ENCODE measurements at places on chromosomes 3 and 15. TPM values are rescaled to one million over a fixed set of nuclear protein-coding genes. Genes with fewer than 3 reads are reported as not detected.

GRCh38 chr15:64816452-64816851, 9.0 kb downstream of the PIF1 start:
- DNase-seq = no peak

GRCh38 chr3:69115731-69116130, 6.7 kb downstream of the LMOD3 start:
- DNase-seq = no peak

PARP16 gene
- polyA plus RNA-seq = 6.5 TPM

DCLK3 gene
- polyA plus RNA-seq = not detected

DNA sequence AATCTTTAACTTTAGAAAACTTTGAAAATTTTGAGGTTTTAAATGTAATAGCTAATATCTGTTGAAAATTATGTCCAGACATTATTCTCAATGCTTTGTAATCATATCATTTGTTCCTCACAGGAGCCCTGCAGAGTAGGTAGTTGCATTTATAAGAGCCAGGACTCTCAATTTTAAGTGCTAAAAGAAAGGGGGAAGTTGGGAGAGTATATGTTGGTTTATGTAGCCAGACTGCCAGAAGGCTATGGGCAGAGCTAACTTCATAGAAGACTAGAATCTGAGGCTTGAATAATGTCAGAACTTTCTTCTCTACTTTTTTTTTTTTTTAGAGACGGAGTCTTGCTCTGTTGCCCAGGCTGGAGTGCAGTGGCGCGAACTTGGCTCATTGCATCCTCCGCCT, 9.1 kb downstream of the VPS8 start:
- DNase-seq = no peak

DNA sequence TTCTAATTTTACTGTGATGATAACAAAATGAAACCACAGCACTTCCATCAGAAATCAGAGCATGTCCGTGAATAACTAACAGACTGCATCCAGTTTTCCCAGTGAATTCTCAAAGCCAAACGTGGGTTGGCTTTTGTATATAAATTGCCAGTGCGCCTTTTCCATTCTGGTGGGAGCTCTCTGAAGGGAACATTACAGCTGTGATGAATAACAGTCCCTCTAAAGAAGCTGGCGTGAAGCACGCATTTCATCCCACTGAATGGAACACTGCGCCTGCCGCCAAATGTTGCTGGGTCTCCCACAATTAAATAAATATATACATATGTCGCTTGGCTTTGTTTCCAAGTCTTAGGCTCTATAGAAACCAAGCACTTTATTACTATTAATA, 113.0 kb upstream of the PFN2 start:
- peak; percentile 32 for DNase-seq

DNA sequence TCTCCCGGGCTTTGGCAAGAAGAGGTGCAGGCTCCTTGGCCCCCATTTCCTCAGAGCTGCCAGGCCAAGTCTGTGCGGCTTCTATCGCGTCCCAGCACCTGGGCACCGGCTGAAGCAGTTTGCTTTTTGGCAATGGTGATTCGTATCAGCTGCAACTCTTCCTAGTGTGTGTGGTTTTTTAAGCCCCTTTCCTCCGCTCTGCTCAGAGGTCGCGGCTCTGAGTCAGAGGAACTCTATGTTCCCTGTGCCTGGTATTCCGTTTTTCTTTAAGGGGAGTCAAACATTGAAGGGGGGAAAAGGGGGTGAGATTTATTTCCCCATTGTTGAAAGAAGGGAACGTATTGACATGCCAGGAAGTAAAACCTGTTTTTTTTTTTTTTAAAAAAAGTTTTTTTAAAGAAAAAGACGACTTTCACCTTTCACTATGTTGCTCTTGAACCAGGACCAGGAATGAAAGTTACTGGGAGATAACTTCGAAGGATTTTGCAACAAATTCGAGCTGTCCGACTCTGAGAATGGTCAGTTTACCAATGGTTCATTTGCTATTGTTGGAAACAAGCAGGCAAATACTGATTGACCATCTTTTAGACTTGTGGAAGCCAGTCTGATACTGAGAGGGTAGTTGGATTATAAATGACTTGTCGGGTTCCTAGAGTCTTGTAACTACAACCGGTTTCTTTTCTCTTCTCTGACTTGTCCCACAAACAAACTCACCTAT, 1.1 kb downstream of the ARMC8 start:
- DNase-seq = no peak

DNA sequence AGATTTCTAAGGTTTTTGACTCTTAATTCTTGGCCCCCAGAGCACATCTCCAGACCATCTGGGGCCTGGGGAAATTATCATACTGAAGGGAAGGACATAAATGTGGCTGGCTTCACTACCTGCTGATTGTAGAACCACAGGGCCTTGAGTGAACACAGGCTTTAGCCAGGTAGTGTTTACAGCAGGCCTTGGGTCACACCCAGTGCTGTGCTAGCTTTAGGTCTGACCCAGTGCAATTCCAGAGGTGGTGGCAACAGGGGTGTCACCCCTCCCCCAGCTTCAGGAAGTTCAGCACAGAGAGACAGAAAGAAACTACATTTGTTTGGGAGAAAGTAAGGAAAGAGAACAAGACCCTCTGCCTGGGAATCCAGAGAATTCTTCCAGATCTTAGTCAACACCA, 24.1 kb downstream of the PDCD10 start:
- no peak for DNase-seq

DNA sequence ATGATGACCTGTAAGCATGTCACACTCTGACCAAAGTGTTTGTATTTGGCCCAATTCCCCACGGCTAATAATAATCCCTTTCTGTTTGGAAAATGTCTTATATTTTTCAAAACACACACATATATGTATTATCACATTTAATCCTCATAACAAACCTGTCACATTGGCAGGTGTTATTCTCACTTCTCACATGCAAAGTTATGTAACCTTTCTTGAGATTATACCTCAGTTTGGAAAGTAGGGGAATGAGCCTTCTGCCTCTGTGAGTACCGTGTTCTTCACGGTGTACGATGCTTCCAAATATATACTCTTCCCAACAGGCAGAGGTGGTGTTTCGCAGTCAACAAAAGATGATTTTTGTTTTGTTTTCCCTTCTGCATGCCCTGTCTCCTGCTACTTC, 205.6 kb downstream of the TP63 start:
- no peak for DNase-seq

DNA sequence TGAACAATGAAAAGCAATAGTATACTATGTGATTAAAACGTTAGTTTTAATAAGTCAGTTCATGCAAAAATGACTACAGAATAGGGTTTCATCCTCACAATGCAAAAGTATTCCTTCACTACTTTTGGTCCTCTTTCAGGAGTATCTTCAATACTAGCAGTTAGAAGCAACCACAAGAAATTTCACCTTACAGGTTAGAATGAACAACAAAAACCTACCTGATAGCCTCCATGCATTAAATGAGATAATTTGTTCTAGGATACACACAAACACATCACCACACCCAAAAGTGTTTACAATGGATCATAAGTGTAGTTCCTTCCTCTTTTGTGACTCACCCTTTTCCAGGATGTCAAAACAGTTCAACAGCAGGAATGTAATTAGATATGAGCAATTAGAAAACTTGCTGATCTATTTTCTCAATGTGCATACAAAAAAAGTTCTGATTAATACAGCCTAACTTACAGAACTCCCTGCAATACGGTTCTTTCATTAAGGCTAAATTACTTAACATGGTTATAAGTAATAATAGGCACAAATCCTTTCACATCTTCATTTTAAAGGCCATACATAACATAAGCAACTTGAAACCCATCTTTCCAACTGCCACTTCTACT, 21.6 kb downstream of the UACA start:
- no peak for DNase-seq

DNA sequence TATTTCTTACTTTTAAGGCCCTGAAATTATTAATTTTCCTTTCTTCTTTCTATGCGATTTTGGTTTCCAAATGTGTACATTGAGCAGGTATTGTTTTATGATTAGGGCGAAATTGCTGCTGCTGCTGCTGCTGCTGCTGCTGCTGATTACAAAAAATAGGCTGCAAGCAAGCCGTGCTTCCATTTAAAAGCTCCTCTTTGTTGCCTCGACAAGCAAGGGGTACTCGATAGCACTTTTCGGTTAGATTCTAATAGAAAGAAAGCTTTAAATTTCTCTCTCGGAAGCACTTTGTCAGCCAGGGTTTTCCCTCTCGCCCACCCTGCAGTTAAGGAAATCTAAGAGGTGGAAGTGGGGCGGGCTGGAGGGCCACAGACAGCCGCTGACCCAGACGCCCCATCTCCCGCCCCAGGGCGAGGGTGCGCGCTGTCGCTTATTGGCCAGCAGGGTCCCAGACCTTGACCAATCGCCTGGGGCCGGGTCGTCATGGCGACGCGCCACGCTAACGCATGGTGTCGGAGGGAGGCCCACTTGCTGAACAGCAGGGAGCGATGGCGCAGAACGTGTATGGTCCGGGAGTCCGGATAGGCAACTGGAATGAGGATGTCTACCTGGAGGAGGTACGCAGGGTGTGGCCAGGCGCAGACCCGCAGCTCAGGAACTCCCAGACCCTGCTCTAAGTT, at the start of gene CFAP161:
Gene CFAP161, plus strand, starts transcription at position 489 of the 680 bp plus-strand sequence. Its CDS starts 60 bp downstream, at position 549.
- DNase-seq = peak; percentile 93

DNA sequence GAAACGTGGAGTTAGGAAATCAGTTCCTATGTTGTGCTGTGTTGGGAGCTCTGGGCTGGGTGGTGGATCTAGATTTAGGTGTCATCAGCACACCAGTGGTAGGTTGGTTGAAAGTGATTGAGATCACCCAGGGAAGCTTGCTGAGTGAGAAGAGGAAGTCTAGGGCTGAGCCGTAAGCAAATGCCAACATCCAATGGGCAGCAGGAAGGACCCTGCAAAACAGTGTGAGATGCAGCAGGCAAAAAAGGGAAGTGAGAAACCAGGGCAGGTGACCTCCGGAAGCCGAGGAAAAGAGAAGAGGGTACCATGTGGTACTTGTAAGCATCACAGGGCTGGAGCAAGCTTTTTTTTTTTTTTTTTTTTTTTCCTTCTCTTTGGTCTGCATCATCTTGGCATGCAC, 15.9 kb upstream of the COPG1 start:
- DNase-seq = no peak

WNT5A gene
- 30.7 TPM for polyA plus RNA-seq

DNA sequence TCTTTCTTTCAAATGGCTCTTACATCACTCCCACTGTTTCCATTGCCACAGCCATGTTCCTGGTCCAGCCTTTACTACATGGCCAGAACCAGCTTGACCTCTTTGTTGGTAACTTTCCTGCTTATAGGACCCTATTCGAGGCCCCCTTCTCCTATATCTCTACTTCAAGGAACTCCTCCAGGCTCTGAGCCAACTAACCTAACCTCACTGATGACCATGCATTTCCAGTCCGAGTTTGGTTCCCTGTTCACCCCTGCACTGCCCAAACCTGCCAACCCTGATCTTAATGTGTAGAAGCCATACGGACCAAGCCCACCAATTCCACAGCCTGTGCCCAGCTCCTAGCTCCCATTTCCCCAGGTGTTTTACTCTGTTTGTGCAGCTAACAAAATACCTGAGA, 38.4 kb upstream of the TIPARP start:
- DNase-seq = no peak

GRCh38 chr15:87917480-87917879, 339.1 kb downstream of the NTRK3 start:
- no peak for DNase-seq

GRCh38 chr15:87722941-87723691, 533.4 kb downstream of the NTRK3 start:
- peak; percentile 68 for DNase-seq

TRIM71 gene
- polyA plus RNA-seq = not detected

DNA sequence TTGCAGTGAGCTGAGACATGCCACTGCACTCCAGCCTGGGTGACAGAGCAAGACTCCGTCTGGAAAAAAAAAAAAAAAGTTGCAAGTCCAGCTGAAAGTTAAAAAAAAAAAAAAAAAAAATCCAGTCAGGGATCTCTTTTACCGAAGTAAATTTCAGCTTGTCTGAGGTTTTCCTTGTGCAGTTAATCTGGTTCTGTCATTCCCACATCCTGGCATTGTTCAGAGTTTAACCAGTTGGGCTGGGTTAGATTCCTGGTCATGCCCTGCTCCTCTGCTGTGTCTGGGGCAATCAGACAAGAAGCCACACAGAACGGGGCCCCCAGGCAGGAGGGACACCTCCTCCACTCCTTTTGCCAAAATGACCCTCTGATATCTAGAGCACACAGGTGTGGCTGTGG, 84.1 kb upstream of the KLHL25 start:
- DNase-seq = no peak

PTPRG gene
- polyA plus RNA-seq = 14.3 TPM

DNA sequence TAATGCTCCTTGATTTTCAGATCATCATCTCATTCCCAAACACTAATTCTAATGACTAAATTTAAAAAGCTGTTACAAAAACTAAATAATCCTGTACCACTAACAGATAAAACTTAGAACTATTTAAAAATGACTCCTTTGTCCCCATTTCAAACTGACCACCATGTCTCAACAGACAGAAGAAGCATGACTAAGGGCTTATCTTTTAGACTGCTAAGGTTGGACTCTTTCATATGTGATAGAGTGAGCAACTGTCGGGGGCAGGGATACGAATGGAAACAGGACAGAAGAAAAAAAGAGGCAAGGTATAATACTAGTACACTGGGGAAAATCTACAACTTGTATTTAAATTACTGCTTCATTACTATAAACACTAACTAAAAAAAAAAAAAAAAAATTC, 23.3 kb downstream of the SNX4 start:
- no peak for DNase-seq

DAZL gene
- not detected for polyA plus RNA-seq

- no peak for DNase-seq
Observed at GRCh38 chr15:49199666-49200065, 29.6 kb downstream of the GALK2 start.

CCR4 gene
- not detected for polyA plus RNA-seq

DNA sequence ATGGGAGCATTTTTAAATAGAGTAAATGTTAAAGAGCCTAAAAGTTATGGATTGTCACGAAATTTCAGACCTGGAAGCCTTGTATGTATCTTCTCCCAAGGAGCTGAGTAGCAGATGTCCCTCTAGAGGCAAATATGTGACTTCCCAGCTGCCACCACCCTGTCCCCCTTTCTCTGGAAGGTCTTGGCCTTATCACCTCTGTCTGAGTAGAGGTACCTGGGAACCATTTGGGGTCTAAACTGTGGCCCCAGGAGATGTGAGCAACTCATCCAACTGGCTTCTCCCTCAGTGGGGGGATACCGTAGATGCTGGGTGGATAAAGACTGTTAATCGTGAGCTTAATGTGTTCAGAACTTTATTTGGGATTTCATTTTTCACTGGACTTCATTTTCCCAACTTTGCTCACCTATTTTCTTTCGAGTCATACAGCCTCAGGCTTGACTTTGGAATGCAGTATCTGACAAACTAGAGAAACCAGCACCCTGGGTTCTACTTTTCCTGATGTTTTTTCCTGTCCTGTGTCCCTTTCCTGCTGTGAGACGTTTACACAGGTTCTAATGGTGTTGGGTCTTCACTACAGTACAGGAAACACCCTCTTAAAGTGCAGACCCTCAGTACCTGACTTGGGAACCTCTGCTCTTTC, 53.3 kb upstream of the CCR4 start:
- no peak for DNase-seq

RAD18 gene
- 6.5 TPM for polyA plus RNA-seq

GRCh38 chr3:66220066-66220465, 735 bp upstream of the SLC25A26 start:
- no peak for DNase-seq

Data from SK-N-SH (cell line).